ENCODE measurements at places on chromosomes 13 and 19.

DNA sequence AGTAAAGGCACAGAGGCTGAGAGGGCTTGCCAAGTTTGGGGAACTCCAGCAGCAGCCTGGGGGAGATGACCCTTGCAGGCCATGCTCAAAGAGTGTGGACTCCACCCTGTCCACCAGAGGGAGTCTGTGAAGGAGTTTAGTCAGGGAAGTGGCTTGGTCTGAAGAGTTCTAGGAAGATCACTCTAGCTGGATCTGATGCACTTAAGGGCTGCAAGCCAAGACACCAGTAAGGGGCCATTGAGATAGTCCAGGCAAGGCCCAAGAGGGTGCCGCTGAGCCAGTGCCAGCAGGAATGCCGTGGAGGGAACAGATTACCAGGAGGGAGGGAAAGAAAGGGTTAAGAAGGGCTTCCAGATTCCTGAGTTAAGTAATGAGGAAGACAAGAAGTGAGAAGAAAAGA, 68.7 kb downstream of the ZAR1L start:
- peak; percentile 32 for DNase-seq

GRCh38 chr13:45219938-45220375, 19.1 kb upstream of the KCTD4 start:
- DNase-seq, result no peak

DNA sequence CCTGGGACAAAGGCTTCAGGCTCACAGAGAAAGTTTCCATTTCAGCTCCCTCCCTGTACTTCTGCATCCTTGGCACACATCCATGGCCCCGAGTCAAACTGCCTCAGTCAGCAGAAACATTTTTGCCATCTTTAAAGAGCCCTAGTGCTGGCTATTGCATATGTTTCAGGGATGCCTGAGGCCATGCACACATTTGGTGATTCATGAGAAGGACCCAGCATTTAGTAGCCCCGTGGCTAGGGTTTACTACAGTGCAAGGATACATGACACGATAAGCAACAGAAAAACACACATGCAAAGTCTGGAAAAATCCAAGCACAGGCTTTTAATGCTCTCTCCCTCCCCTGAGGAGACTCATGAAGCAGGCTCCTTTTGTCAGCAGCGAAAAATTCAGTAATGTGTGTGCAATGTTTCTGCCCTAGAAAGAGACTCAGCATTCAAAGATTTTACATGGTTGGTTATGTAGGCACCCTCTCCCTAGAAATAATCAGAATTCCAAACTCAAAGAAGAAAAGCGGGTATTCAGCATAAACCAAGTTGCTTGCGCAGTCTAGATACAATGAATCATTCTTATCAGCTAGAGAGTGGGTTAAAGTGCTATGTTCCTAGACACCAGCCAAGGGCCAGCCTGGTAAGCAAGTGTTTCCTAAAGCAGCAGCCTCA, 17.6 kb downstream of the ACOD1 start:
- DNase-seq, result no peak

DNA sequence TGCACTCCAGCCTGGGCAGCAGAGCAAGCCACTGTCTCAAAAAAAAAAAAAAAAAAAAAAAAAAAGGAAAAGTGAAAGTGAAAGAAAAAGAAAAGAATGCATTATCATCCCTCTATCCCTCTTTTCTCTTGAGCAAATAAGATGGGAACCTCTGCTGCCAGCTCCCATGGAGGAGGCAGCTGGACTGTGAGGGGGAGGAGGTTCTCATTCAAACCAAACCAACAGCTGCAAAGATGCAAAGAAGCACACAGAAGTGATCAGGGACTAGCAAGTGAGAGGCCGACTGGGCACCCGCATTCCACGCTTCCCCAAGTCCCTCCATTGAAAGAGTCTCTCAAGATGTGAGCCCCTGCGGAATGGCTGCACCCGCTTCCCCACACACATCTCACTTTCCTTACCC, 63.5 kb downstream of the TSHZ3 start:
- DNase-seq, result no peak

DNA sequence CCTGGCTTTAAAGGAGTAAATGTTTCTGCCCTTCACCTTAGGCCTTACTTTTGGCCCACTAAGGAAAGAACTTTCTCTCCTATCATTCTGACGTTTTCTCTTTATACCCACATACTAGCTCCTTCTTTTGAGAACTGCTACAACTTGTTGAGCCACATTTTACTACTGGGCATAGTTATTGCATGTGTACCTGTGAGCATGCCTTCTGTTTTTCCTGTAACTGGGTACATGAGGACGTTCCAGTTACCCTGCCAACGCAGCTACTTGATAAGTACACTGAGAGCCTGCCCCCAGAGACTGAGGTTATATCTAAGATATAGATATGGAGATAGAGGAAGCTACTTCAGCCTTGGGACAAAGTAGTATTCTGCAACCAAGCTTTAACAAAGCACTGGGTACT, 3.5 kb downstream of the CCDC169 start:
- no peak for DNase-seq

- DNase-seq, result peak; percentile 9
Observed at GRCh38 chr19:57708641-57709361, at the start of gene ZNF154. ZNF154 (minus strand) TSS chr19:57709204; CDS start chr19:57708971, 233 bp downstream.

DNA sequence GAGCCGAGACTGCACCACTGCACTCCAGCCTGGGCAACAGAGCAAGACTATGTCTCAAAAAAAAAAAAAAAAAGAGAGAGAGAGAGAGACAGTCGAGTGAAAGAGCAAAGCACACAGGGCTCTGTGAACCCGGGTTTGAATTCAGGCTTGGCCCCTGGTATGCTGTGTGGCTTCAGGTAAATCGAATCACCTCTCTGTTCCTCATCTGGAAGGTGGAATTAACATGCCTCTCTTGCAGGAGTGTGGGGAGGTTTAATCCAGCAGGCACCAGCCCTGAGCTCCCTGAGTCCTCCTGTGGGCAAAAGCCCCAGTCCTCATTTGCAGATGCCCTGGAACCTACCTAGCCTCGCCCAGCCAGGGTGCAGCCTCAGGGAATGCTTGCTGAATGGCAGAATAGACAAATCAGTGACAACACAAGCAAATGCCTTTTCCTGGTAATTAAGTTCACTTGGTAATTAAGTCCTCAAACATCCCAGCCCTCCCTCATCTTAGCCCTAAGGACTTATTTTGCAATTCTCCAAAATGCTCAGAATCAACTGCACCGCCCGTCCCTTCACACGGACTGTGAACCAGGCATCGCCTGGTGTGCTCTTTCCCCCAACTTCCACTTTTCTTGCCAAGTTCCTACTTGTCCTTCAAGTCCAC, 4.6 kb upstream of the ZNRF4 start:
- DNase-seq, result no peak

GRCh38 chr19:49677231-49677900, at the start of gene PRMT1:
PRMT1 (plus strand) TSS chr19:49677271; CDS start chr19:49677281, 10 bp downstream.
- DNase-seq, result no peak

GRCh38 chr19:17686023-17686521, 2.1 kb downstream of the UNC13A start:
- no peak for DNase-seq
